ENCODE measurements at places on chromosomes 2 and 18. TPM values are rescaled to one million over a fixed set of nuclear protein-coding genes. Genes with fewer than 3 reads are reported as not detected.

GRCh38 chr2:83579507-83579906 is 879.6 kb downstream of the SUCLG1 start:
- DNase-seq = no peak

DNA sequence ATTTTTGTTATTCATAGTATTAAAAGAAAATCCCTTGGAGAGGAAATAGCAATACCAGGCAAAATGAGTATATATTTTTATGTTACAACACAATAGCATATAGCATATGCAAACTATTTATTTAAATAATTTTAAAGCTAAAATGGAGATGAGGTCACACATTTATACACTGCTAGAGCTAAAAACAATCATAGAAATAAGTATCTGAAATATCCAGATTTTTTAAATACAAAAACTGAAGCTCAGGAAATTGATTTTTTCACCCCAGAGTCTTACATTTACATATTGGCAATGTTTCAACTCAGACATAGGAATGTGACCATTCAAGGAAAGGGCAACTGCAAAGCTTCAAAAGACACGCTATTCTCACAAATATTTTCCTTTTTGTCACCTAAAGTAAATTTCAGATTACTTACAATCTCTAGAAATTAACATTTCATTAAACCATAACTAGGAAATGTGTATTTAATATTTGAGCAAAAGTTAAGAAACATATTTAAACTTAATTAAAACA is 8.9 kb downstream of the TFPI start:
- no peak for DNase-seq

DNA sequence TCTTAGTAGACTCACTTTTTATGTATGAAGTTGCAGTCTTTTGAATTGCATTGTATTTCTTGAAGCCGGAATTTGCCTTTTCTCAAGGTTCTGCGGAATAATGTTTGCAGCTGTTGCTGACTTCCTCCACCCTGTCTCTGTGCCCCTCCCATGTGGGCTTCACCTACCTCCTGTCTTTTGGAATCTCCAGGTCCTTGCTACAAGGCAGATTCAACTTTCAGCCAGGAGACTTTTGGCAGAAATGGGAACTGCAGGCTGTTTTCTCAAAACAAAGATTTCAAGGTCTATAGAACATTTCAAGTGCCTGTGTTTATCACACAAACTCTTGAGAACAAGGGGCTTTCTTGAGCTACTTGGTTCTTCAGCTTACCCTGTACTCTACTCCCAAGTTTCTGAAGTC is 25.6 kb downstream of the ZNF236 start:
- no peak for DNase-seq

DNA sequence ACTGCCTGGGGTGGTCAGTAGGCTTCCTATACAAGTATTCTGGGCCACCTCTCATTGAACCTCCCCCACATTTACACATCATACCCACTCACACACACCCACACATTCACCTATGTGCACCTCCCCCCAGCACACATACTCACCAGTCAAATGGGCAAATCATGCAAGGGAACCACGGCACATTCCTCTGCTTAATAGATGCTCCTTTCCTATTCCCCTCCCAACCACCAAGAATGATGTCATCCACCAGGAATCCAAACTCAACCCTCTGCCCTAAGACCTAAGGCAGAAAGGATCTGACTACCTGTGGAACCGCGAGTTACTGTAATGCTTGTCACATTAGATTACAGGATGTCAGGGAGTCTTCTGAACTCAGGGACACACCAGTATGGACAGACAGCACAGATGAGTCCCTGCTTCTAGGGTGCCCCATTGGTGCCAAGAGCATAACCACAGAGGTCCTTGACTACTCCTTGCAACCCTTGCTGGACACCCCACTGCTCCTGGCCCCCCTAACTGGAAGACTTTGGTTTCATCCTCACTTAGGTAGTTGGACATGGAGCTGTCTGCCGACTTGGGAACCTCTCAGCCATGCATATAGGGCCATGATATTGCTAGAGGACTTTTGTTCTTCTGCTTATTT is 21.5 kb upstream of the CAB39 start:
- no peak for DNase-seq

GRCh38 chr2:109062859-109063700 is 65.9 kb upstream of the SH3RF3 start:
- DNase-seq = no peak

GRCh38 chr18:48889115-48889941 is 61.4 kb downstream of the SMAD7 start:
- peak; percentile 42 for DNase-seq

GRCh38 chr2:209553913-209554312 is 130.1 kb downstream of the MAP2 start:
- no peak for DNase-seq

- DNase-seq = no peak
These were observed 36.4 kb upstream of the CXCR4 start for GRCh38 chr2:136154384-136154783.

- no peak for DNase-seq
These were observed 53.9 kb downstream of the NCK2 start for GRCh38 chr2:105798595-105798994.

DNA sequence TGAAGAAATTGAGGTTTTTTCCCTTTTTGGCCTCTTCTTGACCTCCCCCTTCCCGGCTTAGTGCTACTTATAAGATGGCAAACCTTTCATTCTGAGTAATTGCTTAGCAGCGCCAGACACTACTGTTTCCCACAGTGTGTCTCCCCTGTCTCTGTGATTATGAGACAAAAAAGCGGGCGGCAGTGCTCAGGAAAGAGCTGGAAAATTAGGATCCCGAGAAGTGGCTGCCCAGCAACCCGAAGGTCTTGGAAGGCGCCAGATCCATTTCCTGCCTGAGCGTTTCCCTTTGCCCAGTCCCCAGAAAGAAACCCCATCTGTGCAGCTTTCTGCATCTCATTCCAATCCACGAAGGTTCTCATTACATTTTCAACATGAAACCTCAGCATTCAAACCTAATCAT is 191.9 kb upstream of the APCDD1 start:
- DNase-seq = no peak

DNA sequence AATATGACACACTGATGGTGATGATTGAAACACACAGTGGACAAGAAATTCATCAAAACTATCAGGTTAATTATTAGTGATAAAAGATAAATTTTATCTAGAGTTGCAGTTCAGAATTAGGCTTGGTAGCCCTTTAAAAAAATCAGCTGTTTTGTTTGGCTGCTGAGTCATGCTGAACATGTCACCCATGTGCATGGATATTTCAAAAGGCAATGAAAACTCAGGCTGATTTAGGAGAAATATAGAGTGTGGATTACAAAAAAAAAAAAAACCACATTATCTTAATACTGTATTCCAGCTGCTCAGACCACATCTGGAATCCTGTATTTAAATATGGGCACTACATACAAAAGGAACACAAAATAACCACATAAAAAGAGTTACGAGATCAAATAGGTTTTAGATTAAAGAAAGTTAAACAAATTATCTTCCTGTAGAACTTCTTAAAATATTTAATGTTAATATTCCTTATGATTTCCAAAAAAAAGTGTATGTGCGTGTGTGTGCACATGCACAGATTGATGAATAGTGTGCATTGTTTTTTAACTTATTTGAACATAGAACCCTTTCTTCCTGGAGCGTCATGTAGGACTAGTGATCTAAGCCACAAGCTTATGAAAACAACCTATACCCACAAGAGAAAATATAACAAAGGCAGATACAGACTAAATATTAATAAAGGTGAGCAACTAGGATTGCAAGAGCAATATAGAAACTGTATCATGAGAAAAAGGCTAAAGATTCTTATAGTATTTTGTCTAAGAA is 186.2 kb downstream of the STK39 start:
- DNase-seq = no peak

- DNase-seq = no peak
These were observed 1246.6 kb upstream of the LRRTM1 start for GRCh38 chr2:81551040-81551634.

DNA sequence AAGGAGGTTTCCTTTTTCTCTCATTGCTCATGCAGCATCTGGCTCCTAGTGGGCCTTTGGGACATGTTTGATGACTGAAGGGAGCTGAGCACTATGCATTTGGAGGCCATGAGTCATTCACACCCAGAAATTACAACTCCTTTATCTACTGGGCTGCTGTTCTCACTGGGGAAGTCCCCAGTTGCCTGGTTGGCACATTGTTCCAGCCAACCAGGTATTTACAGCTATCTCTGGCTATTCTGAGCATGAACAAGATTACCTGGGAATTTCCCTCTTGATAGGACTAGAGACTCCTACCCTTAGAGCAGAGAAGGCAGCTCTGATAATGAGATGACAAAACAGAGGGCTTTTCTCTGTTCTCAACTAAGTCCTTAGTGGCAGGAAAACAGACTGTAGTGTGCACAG is 206.5 kb downstream of the SETBP1 start:
- no peak for DNase-seq

DNA sequence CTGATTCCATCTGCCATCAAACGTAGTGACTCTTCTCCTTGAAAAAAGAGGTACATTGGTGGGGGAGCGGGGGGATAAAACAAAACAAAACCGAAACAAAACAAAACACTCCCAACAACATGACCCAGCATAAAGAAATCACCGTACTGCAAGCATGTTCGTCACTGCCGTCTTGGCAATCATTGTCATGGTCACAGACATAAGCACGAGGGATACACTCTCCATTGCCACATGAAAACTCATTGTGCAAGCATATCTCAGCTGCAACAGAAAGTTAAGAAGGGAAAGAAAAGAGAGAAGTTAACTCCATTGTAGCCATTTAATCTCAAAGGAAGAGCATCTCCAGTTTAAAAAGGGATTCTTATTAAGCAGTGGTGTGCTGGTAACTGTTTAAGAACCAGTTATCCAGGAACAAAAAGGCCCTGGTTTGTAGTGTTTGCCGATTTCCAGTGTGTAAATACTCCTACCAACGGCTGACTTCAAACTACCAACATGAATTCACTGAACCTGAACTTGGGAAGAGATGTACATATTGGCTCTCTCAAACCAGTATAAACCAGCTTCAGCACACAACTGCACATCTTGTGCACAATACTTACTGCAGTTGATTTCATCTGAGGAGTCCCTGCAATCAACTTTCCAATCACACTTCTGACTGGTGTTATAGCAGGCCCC is 68.2 kb downstream of the LRP2 start:
- DNase-seq = no peak

- DNase-seq = no peak
These were observed 237.4 kb upstream of the SMAD2 start for GRCh38 chr18:48167897-48168253.

DNA sequence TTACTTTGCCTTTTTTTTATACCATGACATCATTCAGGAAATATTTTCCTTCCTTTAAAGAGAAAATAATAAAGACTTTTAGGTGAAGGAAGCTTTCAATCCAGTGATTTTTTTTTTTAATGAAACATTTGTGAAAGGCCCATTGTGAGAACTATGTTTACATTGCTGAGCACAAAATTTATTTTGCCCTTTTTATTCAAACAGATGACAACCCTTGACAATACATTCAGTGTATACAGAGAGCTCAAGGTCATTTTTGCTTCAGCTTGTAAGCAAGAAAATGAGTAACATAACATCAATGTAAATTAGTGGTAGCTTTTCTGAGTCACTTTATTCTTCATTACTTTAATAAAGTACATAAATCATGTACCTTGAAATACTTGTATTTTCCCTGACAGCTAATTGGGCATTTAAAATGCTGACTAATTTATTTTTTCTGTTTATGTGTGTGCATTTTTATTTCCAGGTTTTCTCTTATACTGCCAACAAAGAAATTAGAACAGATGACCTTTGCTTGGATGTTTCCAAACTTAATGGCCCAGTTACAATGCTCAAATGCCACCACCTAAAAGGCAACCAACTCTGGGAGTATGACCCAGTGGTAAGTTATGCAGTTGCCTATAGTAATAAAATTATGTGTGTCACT is 121.6 kb downstream of the GALNT1 start:
- DNase-seq = no peak

GRCh38 chr2:82839036-82839435 is 1620.0 kb downstream of the SUCLG1 start:
- DNase-seq = no peak

- DNase-seq = no peak
These were observed 495 bp downstream of the TMEM169 start for GRCh38 chr2:216082117-216082711.

DNA sequence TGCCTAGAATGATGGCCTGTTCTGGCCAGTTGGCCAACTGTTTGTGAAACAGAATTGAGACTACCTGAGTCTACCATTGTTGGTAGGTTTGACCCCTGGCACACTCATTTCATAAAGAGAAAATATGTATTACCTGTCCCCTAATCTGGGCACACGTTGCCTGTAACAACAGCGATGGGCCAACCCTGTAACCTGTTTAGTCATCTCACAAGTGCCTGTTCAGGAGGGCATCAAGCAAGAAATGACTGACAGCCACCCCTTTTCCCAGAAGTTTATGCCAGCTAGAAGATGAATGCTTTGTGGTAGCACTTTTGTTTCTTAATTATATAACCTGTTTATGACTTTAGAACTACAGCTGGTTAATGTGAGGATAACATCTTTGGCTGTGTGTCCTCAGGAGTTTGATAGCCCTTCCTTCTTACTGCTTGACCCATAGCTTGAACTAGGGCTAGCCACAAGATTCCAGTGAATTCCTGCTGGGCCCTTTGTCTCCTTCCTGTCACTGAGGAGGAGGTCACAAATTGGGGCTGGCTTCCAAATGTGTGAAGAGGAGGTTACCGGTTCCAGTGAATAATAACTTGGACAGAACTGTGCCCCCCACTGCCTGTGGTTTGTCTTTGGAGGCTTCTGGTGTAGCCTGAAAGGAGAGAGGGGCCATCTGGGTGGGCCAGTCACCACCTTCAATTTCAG is 273.9 kb upstream of the EPAS1 start:
- no peak for DNase-seq

The GCA gene
- total RNA-seq = 7.4 TPM

The STON1 gene
- total RNA-seq = 6.9 TPM

The GALNT3 gene
- total RNA-seq = 0.08 TPM

The ELAC1 gene
- total RNA-seq = 5.2 TPM

The C2orf74 gene
- 33.7 TPM for total RNA-seq

The ITGB6 gene
- total RNA-seq = 0.99 TPM

The ICA1L gene
- 6.5 TPM for total RNA-seq

The IL36RN gene
- not detected for total RNA-seq
